ENCODE measurements at places on chromosomes 11 and 22. TPM values are rescaled to one million over a fixed set of nuclear protein-coding genes. Genes with fewer than 3 reads are reported as not detected.

Gene GNAZ
- polyA plus RNA-seq: 0.45 TPM

Gene CABP7
- polyA plus RNA-seq: not detected

Gene APOL4
- polyA plus RNA-seq: 0.25 TPM

DNA sequence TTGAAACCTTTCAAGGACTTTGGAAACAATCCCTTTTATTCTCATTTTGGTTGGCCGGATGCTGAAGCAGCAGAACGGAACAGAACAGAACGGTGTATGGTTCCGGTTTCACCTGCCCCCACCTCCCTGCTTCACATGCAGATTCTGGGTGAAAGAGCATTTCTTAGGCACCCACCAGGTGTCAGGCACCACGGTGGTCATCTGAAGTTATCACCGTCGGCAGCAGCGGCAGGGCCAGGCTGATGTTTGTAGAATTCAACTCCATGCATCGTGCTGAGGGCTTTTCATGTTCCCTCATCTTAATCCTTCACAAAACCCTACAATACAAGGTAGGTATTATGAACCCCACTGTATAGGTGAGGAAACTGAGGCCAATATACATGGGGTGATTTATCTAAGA is 13.6 kb upstream of the PHF21B start:
- DNase-seq: no peak

Gene RBMXL2
- 0.25 TPM for polyA plus RNA-seq

Gene HSPA8
- 1,403 TPM for polyA plus RNA-seq

Gene CCDC87
- 0.08 TPM for polyA plus RNA-seq

DNA sequence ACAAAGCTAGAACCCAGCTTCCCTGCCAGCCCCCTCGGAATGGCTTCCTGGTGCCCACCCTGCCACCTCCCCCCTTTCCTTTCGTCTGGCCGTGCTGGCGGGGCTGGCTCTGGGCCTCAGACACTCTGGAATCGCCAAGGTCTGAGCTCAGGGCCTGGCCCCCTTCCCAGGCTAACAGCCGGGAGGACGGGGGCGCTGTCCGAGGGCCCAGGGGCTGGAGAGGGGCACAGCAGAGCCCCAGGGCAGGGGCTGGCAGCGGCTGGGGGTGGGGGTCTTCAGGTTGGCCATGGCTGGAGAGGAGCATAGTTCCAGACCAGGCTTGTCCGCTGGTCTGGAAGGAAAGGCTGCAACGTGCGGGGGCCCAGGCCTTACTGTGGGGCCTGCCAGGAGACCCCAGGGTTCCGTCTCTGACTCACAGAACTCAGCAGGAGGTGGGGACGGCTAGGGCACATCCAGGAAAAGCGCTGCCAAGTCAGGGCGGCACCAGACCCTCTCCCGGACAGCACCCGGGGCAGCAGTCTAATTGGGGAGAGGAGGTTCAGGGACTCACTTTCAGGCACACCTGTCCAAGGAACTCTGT is 861 bp upstream of the LTBP3 start:
- no peak for DNase-seq

DNA sequence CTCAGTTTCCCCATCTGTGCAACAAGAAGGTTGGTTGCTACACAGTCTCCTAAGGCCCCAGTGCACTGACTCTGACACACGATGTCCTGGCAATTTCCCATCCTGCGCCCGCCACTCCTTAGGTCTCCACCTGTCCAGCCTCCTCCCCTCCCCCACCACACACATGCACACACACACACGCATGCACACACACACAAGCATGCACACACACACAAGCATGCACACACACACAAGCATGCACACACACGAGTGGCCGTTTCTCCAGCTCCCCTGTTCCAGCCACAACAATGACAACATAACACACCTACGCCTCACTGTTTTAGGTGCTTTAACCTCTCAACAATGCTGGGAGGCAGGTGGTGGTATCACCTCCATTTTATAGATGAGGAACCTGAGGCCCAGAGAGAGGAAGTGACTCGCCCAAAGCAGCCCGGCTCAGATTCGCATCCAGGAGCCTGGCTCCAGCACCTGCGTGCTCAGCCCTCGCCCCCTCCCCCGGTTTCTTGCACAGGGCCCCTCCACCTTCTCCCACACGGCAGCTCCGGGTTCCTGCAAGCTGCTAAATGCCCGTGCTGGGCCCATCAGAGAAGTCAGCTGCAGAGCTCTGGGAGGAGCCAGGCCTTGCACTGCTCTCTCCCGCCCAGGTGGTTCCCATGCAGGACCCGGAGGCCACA is 13.0 kb downstream of the CYTH4 start:
- DNase-seq: no peak

- DNase-seq: no peak
Observed at GRCh38 chr11:79165908-79166307, 274.9 kb downstream of the TENM4 start.
